ENCODE measurements at places on chromosomes 6 and 20.

DNA sequence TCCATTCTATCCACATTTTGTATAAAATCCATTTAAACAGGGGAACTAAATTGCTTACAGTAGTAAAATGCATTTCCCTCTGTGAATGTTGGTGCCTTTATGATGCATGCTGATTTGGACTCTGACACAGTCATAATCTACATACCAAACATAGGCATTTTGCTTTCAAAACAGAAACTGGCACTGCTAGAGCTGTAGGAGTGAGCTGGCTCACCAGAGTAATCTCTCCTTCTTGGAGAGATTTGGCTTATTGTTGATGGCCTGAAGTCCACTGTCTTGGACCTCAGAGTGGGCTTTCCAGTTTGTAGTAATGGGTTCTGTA, 363.2 kb upstream of the FLRT3 start:
- DNase-seq = no peak

DNA sequence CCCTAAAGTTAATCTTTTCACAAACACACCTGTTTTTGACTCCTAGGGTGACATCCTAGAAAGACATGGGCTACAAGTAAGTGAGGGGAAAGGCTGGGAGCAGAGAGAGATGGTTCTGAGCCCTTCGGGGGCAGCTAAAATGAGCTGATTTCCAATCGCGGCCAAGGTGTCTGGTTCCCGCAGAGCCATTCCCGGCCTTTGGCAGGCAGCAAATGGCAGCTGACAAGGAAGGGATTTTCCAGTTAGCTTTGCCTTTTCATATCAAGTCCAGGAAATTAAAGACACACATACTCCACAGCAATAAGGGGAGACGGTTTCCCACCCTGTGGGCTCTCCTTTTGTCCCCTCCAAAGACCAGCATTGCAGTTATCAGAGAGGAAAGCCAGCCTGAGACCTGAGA, 228.5 kb downstream of the ZMYND8 start:
- peak; percentile 73 for DNase-seq

GRCh38 chr6:160297310-160297709, 38.7 kb upstream of the SLC22A2 start:
- no peak for DNase-seq

GRCh38 chr20:48359692-48360341, 468.0 kb downstream of the PREX1 start:
- no peak for DNase-seq

DNA sequence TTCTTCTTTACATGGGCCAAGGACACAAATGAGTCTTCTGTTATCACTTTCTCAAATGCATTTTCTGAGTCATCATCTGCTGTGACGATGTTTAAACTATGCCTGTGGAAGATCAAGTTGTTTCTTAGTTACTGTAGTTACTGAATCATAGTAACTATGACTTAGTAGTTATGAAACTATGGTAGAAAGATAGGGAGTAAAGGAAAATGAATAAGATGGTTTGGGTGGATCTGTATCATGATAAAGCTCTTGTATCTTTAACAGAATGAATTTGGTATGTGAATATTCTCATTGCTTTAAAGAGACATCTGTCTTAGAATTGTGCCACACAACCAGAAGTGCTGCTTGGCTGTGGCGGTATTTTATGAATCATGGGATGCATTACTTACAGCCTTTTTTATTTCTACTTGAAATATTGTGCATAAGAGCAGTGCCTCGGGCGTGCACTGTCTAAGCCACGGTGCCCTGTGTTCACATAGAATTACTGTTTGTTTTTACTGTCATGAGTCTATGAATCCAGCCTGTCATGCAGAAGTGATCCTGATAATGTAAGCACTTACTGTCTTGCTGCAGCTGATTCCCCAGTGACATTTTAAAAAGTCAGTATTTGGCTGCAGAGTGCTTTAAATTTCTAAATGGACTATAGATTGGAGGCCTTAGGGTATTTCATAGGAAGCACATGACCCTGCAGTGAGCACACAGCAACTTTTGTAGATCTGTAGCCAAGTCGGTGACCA, 215.2 kb downstream of the TMEM242 start:
- no peak for DNase-seq

- no peak for DNase-seq
Observed at GRCh38 chr20:56940466-56940865, 311.4 kb downstream of the TFAP2C start.

GRCh38 chr20:59441306-59441705, 140.9 kb downstream of the EDN3 start:
- DNase-seq = no peak

DNA sequence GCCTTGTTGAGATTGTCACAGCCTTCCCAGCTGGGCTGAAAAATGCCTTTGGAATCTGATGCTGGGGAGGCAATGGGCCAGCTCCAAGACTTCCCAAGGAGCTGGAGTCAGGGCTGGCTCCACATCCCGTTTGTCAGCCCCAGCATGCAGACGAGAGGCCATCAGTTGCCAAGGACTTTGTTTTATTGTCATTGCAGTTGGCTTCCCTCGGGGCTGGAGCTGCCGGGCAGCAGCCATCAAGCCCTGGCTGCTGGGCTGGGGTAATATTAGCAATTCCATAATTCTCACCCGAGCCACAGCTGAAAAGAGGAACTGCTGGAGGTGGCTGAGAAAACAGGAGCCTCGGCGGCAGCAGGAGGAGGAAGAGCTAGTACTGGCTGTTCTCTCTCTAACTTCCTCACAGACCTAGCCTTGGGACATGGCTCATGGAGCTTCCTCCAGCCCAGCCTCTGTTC, 182.5 kb downstream of the CDC5L start:
- DNase-seq = no peak

GRCh38 chr20:32226391-32226790, 18.7 kb downstream of the POFUT1 start:
- DNase-seq = no peak

DNA sequence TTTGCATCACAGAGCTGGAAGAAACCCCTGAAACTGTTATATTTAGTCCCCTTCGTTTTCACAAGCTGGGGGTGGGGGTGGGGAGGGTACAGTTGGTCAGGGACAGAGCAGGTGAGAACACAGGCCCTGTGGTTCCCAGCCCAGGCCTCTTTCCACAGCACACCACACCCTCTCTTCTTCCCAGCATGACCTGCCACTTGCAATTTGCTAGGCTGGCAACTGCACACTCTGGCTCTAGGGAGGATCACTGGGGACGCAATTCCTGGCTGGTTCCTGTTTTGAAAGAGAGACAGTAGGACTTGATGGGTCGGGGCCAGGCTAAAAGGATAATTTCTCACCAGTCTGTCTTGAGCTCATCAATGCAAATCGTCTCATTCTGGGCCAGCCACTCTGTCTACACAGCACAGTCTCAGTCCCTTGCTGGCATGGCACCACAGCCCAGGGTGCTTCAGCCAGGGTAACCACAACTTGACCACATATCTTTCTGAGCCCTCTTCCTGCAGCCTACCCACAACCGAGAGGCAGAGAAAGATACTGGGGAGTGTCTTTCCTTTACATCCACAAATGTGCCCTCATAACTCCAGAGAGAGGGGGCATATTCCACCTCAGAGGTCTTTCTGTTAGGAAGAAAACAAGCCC, 41.7 kb upstream of the EMILIN3 start:
- DNase-seq = no peak

GRCh38 chr6:168648240-168649125, 207.5 kb downstream of the SMOC2 start:
- DNase-seq = no peak

DNA sequence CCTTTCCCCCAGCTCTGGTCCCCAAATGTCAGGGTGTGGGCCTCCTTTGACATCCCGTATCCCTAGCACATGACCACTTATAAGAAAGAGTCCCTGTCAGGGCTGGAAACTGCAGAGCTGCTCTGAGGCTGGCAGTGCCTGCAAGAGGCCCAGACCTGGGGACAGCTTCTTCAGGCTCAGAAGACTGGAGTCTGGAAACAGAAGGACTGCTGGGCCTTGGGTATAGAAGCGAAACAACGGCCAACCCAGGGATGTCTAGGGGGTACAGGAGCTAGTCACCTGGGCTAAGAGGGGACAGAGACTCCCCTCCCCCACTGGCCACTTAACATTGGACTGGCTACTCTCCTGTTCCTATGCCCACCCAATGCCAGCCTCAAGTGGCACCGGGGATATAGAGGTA, 4.7 kb downstream of the SCUBE3 start:
- DNase-seq = no peak

DNA sequence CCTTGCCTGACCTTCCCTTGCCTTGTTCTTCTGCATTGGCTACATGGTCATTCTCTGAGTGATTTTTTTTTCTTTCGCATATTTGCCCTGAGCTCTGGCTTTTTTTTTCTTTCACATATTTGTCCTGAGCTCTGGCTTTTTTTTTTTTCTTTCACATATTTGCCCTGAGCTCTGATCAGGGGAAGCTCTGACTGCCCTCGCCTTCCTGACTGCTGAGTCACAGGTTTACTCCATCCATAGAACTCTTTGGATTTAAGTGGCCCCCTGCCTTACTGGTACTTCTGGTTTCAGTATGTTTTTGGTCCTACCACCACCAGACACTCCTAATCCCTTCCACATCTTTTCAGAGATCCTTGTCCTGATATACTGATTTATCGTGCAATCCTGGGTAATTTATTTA, 201.1 kb downstream of the OGFRL1 start:
- no peak for DNase-seq

DNA sequence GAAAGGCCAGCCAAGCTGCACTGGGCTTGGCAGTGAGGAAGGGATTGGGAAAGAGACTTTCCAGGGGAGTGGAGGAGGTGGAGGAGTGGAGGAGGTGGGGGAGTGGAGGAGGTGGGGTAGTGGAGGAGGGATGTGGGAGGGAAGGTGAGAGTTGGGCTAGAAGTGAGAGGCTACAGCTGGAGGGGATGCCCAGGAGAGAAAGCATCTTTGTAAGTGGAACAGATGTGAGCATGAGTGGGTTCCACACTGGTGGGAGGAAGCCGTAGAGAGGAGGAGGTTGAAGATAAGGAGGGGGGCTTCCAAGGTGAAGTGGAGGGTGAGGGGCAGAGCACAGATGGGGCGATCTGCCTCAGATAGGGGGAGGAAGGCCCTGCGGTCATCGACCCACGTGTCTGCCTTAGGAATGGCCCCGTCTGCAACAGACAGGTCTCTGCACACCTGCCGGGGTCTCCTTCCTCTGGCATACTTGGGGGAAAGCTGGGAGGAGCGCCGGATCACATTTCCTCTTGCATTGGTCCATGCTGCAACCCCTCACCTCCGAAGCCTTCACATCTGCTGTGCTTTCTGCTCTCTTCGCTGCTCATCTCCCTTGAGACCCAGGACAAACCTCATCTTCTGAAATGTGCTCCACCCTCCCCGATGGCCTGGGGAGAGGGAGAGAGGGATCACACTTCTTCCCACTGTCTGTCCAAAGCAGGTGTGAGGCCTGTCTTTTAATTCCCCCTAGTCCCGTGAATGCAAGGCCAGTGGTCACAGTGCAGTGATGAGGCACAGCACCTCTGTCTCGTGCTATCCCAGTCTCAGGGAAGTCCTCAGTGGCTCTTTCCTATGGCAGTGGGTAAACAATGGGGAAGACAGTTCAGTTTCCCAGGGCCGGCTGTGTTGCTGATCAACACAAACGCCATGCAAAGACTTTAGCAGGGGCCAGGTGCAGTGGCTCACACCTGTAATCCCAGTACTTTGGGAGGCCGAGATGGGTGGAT, 48.6 kb upstream of the SNX9 start:
- no peak for DNase-seq

DNA sequence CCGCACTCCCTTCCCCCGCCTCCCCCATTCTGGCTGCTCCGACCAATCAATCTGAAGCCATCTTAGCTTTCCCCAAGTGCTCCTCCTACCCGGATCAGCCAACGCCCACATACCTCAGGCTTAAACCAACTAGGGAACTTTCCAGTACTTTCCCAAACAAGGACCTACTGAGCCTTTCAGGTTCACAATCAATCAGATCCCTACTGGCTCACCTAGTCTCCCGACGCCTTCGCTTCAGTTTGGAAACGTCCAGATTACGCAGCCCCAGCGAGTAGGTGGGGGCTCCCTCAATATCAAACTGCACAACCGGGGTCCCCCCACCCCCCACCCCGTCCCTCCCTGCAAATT, 432 bp downstream of the HSPA1L start:
- peak; percentile 86 for DNase-seq

GRCh38 chr6:125738276-125738675, 11.2 kb upstream of the HEY2 start:
- DNase-seq = no peak

DNA sequence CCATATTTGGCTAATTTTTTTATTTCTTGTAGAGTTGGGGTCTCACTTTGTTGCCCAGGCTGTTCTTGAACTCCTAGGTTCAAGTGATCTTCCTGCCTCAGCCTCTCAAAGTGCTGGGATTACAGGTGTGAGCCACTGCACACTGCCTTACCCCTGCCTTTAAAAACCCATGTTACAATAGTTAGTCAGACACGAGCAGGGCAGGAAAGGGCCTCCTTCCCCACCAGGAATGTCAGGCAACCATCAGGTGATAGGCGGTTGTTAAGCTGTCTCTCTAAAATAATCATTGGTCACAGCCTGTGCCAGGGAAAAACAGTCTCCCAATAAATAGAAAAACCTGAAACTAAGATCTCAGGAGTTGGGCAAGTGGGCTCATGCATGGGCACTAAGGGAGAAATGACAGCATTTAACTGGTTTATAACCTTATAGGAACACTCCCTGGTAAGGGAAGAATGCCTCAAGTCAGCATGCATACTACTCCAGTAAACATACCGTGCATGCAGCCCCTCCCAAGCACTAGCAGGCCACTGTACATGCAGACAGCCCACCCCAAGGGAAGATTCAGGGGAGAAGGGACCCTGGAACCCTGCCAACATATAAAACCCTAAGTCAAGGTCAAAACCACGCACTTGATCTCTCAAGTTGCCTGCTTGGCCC, 8.4 kb downstream of the OR2H2 start:
- no peak for DNase-seq

- no peak for DNase-seq
Observed at GRCh38 chr6:77482981-77483380, 19.7 kb upstream of the HTR1B start.

Measured in NCI-H1092 treated with DMSO at 0.1 percent for 48 hours (cell line).